ENCODE measurements at places on chromosomes 6 and 20.

DNA sequence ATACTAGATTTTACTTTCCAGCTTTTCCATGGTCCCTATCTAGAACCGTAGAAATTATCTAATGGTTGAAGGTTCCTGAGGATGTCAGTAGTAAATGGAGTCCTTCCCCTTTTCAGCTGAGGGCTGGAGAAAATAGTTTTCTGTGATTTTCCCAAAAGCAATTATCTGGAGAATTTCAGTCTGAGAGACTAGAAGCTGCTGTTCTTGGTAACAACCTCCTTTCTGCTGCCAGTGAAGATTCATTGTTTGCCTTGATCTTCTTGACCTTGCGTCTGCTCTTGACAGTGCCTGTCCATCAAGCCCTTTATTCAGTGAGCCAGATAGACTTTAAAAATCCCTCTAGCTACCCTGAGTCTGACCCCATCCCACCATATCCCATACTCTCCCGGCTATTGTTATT is 73.1 kb downstream of the PHACTR2 start:
- no peak for DNase-seq

DNA sequence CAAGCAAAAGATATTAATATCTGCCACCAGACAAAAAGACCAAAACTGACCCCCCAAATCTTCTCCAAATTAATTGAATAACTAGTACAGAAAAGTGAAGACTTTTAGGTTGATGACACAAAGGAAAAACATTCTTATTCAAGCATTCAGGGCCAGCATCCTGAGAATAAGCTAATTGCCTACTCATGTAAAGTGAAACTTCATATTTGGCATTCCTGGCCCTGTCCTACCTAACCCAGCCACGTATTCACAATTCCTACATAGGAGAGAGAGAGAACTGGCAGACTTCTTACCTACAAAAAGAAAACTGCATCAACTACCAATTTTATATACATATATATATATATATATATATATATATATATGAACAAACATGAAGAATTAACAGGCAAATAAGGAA is 4.9 kb upstream of the ASCC3 start:
- DNase-seq, result no peak

DNA sequence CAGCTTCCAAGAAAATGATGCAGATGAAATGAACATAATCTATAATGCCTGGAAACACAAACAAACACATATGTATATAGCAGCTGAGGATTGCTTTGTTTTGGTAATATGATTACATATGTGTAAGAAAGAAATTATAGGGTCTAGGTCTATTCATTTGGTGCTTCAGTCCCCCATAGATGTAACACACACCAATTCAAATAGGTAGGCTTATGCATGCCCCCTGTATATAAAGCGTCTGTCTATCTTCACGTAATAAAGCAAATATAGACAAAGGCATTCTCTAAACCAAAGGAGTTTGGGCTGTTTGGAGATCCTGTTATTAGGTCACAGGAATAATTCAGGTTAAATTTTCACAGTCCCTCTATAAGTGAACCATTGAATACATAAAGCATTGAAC is 270.4 kb upstream of the SGK1 start:
- DNase-seq, result no peak

DNA sequence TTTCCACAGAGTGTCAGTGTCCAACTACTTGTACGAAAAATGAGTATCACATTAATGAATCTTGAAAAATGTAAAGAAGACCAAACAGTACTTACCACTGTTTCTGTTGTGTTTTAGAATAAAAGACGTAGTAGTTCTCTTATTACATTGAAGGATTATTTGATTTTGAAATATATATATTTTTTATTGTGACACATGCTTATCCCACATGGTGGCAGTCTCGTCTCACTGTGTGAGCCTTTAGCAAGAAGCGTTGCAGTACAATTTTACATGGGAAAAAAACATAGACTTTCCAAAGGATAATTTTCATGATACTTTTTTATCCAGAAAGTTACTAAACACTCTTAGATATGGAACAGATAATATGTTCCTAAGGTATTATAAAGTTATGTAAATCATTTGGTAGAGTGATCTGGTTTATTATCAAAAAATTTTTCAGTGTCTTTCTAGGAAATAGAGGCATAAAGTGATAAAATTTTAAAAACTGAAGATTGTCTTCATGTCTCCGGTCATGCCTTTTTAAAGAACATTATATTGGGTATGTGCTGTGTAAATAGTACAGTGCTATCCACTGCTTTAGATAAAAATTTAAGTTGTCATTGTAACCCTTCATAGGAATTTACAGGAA is 117.5 kb upstream of the SAMD5 start:
- no peak for DNase-seq

GRCh38 chr6:116033687-116034303 is 26.9 kb downstream of the FRK start:
- DNase-seq, result no peak

All from heart left ventricle (tissue), 16 donors.